ENCODE measurements at places on chromosomes 3 and 15.

DNA sequence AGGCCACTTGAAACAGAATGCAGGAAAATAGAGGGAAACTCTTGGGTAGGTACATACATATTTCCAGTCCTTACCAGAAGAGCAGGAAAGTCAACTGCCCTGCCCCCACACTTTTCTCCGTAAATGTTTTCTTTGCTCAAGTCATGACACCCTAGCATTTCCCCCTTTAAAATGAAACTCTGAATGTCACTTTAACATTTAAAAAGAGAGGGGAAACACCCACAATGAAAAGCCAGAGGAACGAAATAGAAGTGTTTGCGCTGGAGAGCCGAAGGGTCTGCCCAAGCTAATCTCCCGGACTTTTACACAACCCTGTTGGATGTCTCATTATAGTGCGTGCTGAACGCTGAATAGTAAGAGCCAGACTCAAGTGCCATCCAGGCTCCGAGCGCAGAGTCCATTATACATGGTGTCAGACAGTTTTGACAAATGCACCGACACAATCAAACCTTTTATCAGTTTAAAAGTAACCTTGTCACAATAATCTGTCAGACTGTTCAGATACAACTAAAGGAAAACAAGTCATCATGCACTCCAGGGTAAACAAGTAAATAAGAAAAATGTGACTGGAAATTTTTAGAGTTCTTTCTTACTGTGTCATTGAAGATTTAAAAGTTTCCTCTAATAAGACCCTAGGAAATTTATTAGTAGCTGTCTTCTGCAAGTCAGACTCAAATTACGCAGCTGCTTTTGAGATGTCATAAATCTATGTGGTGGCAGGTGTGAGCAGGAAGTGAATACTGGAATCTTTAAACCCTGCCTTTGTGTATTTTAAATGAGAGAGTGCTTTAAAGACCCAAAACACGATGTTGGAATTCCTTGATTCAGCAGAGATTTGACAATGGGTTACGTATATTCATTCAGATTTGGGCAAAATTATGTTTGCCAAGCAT, 159.8 kb downstream of the RBMS3 start:
- peak; percentile 51 for DNase-seq

DNA sequence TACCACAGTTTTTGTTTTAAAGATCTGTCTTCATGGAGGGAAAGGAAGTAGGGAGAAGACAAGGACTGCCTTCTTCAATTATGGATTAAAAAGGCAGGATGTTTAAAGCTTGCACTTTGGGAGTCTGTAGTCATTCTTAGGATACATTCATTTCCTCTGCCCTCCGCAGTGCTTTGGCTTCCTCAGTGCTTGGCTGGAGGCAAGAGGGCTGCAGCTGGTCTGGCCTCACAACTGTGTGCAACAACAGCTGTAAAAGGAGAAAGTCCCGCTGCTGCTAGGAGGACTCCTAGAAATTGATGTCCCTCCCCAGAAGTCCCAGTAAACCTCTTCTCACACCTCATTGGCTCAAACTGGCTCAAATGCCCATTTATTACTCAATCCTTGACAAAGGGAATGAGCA, 54.4 kb upstream of the PPP2R3A start:
- DNase-seq: no peak

GRCh38 chr3:196991581-196992460, 23.2 kb upstream of the PIGZ start:
- no peak for DNase-seq

- no peak for DNase-seq
These were observed 21.7 kb upstream of the ASB14 start for GRCh38 chr3:57314204-57314603.

DNA sequence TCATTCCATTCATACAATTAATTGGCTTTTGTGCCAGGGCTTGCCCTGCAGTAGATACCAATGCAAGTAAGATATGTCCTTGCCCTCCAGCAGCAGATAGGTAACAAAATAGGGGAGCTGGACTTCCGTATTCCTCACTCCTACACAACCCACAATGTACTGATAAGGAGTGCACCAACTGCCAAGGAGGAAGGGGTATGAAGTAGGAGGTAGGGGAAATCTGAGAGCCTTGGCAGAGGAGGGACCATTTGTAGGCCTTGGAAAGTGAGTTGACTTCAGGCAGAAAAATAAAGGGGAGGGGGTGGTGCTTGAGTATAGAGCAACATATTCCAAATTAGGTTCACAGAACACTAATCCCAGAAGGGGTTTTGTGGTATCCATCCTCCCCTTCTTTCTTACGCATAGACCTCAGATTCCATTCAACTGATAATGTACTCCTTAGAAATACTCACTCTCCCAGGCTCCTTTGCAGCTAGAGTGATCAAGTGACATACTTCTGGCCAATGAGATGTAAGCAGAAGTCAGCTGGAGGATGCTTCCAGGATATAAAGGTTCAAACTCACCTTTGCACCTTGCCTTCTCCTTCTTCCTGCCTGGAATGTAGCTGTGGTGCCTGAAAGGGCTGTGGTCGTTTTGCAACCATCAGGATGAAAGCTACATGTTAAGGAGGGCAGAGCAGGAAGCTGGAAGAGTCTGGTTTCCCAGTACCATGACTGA, 127.1 kb upstream of the SMAD3 start:
- DNase-seq: no peak

DNA sequence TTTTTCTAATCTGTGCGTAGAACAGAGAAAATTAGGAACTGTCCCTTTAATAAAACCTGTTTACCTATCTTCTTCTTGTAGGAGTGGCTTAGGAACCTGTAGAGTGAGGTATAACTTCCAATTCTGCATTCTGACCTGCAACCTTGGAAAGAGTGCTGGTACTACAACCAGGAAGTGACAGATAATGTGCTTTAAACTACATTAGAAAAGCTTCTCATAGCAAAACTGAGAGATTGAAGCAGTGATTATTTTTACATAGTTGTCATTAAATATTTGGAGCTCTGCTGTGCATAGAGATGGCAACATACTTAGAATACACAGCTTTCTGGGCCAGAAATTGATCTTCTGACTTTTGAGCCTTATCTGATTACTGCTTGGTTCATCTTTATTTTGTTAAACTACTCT, 50.4 kb upstream of the ZDHHC23 start:
- no peak for DNase-seq

DNA sequence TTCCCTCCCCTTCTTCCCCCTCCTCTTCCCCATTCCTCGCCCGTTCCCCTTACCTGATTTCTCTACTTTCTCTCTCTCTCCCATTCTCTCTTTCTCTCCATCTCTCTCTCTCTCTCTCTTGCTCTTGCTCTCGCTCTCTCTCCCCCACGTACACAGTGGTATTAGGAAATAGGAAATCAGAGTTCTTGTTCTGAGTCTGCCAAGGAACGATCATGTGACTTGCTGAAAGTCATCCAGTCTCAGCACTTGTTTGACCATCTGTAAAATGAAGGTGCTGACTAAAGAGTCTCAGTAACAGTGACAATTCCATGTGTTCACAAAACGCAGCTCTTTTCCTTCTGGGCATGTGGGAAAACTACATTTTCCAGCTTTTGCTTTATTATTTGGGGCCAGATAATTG, 445.0 kb upstream of the TGFBR2 start:
- DNase-seq: no peak

- no peak for DNase-seq
These were observed 38.9 kb downstream of the SLCO3A1 start for GRCh38 chr15:91892436-91892835.

Data from ELF-1 (cell line).